GM13977 (cell line): ENCODE measurements at places on chromosomes 16 and 17.
A peak's percentile ranks its signal among the peaks of the same experiment; 100 is the strongest.

DNA sequence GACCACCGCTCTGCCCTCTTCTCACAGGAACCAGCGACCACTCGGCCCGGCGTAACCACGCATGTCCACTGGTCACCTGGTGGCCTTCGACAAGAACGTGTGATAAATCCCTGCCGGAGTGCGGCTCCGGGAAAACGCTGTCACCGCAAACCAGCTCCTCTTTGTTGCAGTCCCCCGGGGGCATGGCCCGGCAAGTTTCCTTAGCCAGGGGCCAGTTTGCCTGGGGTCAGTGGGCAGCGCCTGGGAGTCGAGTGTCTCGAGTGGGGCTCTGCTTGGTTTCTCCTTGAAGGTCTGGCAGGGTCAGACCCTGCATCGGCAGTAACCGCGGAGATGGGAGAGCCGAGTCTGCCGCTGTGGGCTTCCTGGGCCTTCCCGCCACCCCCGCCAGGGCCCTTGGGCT, 52.5 kb downstream of the JPH3 start:
- no peak for DNase-seq

GRCh38 chr16:89505204-89506112, 2.7 kb upstream of the SPG7 start:
- DNase-seq = peak; percentile 82

DNA sequence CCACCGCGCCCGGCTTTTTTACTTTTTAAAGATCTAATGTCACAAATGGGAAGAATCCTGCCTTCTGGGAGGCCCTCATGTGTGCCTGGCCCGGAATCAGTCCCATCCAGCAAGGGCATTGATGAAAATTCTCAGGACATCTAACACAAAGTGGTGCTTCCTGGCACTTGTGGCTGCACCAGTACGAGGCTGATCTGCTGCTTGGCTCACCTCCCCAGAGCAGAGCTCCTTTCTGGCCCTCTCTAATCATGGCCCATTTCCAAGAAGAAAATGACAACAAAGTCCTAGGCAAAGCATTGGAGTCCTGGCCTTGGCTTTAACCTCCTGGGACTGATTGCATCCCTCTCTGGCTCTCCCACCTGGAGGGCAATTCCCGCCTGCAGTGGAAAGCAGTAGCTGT, 50.7 kb upstream of the SIAH1 start:
- no peak for DNase-seq

- DNase-seq = no peak
Observed at GRCh38 chr16:30377050-30377811, 2.6 kb downstream of the MYL11 start.

- DNase-seq = no peak
Observed at GRCh38 chr17:81438688-81439087, 43.4 kb downstream of the BAHCC1 start.

DNA sequence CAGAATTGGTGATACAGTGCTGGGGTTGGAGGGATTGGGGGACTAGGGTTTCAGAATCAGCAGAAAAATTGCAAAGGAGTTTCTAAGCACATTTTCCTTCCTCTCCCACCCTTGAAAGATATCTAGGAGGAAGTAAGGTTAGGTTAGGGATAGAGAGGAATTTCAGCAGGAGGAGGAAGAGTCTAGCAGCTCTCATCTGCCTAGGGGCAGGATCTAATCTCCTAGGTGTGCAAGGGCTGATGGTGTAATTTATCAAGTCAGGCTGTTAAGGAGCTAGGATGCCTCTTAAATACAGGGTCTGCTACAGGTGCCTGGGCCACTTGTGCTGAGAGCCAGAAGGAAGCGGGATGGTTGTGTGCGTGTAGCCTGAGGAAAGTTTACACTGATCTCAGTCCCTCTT, 1.8 kb upstream of the HNF1B start:
- DNase-seq = no peak

- DNase-seq = no peak
Observed at GRCh38 chr17:77083531-77083930, 57.2 kb upstream of the SEC14L1 start.

DNA sequence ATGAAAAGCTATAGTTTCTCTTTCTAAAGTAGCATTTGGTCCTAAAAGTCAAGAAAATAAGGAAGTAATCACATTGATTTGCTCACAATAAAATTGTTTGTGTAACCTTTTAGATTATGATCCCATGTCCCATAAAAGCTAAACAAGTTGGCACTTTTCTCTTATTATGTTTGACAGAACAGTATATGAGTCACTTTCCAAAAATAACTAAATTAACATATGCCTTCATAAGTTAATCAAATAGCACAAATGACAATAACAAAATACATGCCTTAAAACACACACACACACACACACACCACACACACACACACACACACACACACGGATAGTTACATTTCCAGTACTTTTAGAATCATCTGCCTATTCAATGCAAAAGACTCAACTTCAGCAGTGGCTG, 2.8 kb downstream of the MED13 start:
- no peak for DNase-seq

GRCh38 chr17:64103391-64104364, 26.3 kb downstream of the ERN1 start:
- no peak for DNase-seq

GRCh38 chr17:21295036-21295952, 10.8 kb downstream of the MAP2K3 start:
- no peak for DNase-seq

DNA sequence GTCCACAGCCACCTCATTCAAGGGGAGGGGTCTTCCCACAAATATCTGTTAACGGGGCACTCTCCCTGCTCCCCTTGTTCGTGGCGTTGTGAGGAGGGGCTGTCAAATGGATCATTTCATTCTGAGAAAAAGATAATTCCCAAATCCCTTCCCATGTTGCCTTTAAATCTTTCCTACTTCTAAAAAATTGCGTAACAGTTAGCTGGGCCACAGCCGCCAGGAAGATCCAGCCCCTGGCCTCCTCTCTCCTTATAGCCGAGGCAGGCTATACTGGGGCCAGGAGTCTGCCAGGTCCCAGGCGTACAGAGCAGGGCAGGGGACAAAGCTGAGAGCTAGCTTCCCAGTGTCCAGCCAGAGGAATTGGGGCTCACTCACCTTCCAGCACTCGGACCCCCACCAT, 430 bp downstream of the C16orf89 start:
- DNase-seq = no peak

- peak; percentile 80 for DNase-seq
Observed at GRCh38 chr17:42517516-42517915, 18.5 kb upstream of the NAGLU start.

GRCh38 chr16:268141-269053, 7.3 kb downstream of the RGS11 start:
- DNase-seq = no peak

- DNase-seq = no peak
Observed at GRCh38 chr17:58339755-58340404, 11.3 kb upstream of the TSPOAP1 start.

- DNase-seq = no peak
Observed at GRCh38 chr17:4953451-4953961, 2.6 kb downstream of the ENO3 start.

DNA sequence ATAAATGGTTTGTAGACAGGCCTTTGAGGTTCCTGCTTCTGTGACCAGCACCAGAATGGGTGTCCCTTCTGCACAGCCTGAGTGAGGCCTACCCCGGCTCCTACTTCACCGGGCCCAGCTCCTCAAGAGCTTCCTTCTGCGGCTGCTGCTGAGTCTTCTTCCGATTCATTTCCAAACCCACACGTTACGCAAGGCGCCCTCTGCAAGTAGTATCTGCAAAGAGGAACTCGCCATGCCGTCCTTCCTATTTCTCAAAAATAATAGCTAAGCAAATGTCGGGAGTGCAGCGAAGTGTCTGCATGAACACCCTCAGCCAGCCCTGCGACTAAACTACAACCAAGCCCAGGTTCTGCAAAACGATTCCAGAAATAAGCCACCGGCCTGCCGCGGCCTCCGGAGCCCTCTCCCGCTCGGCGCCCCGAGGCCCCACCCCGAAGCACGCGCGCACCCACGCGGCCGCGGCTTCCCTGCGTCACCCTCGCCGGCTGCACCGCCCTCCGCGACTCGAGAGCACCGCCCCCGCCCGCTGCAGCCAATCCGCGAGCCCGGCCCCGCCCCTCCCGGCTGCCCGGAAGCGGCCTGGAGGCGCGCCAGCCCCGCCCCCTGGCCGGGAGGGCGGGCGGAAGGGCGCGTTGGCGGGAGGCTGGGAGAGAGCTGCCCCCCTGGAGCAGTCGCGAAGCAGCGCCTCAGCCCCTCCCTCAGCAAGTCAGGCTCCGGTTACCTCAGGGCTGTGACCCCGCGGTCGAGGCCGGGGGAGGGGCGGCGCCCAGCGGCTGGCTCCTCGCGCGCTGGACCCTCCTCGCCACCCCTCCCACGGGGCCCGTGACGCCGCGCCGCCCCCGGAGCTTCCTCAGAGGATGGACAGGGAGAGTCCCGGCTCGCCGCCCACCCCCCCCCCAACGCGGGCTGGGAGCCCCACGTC, 8.3 kb downstream of the MNT start:
- DNase-seq = peak; percentile 97

- no peak for DNase-seq
Observed at GRCh38 chr16:71771571-71771970, 37.1 kb downstream of the AP1G1 start.

- no peak for DNase-seq
Observed at GRCh38 chr17:75481194-75482068, 25.0 kb downstream of the TMEM94 start.

GRCh38 chr16:82715833-82716232, 89.1 kb downstream of the CDH13 start:
- DNase-seq = no peak

- no peak for DNase-seq
Observed at GRCh38 chr17:1416414-1416813, 16.4 kb upstream of the YWHAE start.

DNA sequence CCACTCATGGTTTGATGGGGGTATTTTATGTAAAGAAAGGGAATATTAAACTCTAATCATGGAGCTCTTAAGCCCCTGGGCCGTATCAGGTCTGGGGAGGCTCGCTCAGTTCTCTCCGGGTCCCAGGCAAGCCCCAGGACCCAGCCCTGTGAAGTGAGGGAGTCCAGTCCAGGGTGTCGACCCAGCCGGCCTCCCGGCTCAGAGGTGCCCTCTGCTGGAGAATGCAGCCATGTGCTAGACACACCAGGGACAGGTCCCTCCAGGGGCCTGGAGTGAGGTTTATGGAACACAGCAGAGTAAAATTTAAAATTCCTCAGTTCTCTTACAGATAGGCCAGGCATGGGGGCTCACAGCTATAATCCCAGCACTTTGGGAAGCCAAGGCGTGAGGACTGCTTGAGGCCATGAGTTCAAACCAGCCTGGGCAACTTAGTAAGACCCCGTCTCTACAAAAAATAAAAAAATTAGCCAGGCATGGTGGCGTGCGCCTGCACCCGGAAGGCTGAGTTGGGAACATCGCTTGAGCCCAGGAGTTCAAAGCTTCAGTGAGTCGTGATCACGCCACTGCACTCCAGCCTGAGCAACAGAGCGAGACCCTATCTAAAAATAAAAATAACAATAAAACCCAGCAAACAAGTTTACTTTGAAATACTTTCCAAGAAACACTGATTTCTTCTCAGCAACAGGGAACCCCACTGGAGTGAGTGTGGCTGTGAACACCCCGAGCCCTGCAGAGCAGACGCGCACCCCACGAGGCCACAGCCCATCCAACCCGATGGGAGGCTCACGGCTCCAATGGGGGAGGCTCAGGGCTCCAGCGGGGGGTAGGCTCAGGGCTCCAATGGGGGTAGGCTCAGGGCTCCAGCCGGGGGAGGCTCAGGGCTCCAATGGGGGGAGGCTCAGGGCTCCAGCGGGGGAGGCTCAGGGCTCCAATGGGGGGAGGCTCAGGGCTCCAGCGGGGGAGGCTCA, 72.2 kb downstream of the ZNF778 start:
- DNase-seq = peak; percentile 96

- no peak for DNase-seq
Observed at GRCh38 chr16:57258226-57258909, 13.3 kb downstream of the ARL2BP start.

DNA sequence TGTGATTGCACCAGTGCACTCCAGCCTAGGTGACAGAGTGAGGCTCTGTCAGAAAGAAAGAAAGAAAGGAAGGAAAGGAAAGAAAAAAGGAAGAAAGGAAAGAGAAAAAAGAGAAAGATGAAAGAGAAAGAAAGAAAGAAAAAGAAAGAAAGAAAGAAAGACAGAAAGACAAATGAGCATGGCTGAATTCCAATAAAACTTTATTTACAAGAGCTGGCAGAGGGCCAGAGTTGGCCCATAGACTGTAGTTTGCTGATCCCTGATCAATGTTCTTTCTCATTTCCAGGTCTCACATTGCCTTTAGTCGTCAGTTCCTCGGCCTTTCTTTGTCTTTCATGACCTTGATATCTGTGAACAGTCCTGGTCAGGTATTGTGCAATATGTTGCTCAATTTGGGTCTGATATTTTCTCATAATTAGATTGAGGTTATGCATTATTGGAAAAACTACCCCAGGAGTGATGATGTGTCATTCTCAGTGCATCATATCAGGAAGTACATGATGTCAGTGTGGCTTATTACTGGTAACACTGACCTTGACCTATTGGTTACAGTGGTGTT, 68.5 kb upstream of the MED9 start:
- no peak for DNase-seq

DNA sequence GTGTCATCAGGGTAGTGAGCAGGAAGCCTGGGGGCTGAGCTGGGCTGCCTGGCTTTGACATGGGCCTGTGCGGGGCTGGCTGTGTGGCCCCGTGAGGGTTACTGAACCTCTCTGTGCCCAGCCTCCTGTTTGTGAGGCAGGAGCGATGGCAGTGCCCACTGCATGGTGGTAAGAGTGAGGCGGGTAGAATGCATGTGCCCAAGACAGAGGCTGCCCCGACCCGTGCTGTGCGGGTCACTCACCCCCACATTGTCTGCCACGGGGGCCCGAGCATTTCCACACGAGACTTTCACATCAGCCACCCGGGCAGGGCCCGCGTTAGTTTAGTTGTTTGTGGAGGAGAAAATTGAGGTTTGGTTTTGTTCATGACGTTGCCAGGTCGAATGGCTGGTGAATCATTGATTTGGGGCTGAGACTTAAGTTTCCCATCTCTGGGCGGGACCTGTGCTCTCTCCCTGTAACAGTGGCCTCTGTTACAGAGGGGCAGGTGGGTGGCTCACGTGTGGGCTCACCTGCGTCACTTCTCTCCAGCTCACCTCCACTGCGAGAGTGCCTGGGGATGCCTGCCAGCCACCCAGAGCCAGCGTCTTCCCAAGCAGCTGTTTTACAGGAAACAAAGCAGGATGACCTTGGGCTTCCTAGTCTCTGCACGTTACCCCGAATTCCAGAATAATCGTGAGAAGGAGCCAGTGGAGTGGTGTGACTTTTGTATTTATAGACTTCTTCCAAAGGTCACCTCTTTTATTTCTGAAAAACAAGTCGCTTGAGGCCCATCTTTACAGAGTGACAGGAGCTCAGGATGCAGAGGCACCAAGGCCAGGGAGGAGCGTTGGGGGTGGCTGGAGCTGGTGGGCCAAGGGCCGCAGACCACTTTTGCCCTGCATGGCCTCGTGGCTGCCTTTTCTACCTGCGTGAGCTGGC, 150.6 kb downstream of the RPTOR start:
- no peak for DNase-seq
